DMS 273 treated with DMSO at 0.1 percent for 48 hours (cell line): ENCODE measurements at places on chromosomes 11 and 22.

- DNase-seq = no peak
Measured at GRCh38 chr11:45102361-45102809, 44.1 kb upstream of the PRDM11 start.

GRCh38 chr11:75903276-75903675 is 88.3 kb downstream of the UVRAG start:
- no peak for DNase-seq

- no peak for DNase-seq
Measured at GRCh38 chr11:66267039-66267378, 1.4 kb upstream of the RAB1B start.

GRCh38 chr11:104728927-104729326 is 169.3 kb downstream of the CASP12 start:
- no peak for DNase-seq

GRCh38 chr11:94583213-94583865 is 16.2 kb downstream of the PIWIL4 start:
- DNase-seq = no peak

GRCh38 chr11:123531325-123531724 is 101.3 kb downstream of the GRAMD1B start:
- DNase-seq = no peak
